ENCODE measurements at places on chromosomes 3 and 15. TPM values are rescaled to one million over a fixed set of nuclear protein-coding genes. Genes with fewer than 3 reads are reported as not detected.

ALDH1A2 gene
- total RNA-seq, result not detected

SCAANT1 gene
- not detected for total RNA-seq

DCLK3 gene
- total RNA-seq, result not detected

PCOLCE2 gene
- total RNA-seq, result 26.5 TPM

ADAMTS9 gene
- total RNA-seq, result 0.15 TPM

GOLGA6A gene
- not detected for total RNA-seq

TM4SF1 gene
- 207 TPM for total RNA-seq

MUC20 gene
- not detected for total RNA-seq

LTF gene
- 0.52 TPM for total RNA-seq

C3orf22 gene
- total RNA-seq, result not detected

- peak; percentile 94 for DNase-seq
Observed at GRCh38 chr15:22866079-22866478, 27.6 kb downstream of the NIPA2 start.

GRCh38 chr15:92623435-92623834 lies 32.1 kb downstream of the FAM174B start:
- no peak for DNase-seq

DNA sequence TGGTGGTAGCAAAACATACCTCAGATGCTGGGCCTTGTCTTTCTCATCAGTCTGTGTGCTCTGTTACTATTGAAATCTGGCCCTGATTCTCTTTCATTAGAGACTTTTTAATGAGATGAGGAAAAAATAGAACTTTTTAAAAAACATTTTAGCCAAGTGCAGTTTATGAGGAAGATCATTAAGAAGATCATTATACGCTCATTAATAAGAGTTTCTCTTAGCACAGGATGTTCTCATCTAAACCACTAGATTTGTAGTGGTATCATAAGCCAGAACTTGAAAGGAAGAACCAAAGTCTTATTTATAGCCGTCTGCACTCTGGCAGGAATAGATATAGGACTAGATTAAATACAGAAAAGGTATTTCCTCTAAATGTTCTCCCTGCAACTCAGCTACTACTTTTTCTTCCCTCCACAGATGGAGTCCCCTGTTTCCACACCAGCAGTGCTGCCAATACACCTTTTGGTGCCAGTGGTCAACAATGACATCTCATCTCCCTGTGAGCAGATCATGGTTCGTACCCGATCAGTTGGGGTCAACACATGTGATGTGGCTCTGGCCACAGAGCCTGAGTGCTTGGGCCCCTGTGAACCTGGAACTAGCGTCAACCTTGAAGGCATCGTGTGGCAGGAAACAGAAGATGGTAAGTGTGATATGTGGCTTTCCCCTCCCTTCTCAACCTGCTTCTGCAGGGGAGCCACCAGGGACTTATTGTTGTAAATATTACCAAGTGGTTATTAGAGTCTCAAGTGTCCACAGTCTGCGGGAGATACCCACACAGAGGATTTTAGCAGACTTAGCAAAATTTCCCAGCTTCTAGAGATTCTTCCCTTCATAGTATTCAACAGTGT lies 152.8 kb downstream of the RBPMS2 start:
- no peak for DNase-seq

DNA sequence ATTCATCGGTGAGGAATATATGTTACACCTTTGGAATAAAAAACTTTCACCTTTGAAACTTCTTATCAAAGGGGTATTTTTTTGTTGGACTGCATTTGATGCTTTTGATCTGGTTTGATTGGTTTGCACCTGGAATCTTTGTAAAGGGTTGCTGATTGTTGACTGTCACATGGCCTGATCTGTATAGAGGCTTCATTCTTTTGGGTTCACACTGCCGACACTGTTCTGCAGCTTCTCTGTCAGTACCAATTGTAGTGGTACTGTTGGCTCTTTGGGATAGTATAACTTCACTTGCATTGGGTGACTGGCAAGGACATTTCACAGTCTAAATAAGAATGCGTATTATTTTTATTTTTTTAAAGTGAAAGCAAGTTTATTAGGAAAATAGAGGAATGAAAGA lies 155.7 kb downstream of the DOCK3 start:
- DNase-seq, result no peak

GRCh38 chr3:153379516-153379915 lies 217.5 kb downstream of the RAP2B start:
- DNase-seq, result no peak

DNA sequence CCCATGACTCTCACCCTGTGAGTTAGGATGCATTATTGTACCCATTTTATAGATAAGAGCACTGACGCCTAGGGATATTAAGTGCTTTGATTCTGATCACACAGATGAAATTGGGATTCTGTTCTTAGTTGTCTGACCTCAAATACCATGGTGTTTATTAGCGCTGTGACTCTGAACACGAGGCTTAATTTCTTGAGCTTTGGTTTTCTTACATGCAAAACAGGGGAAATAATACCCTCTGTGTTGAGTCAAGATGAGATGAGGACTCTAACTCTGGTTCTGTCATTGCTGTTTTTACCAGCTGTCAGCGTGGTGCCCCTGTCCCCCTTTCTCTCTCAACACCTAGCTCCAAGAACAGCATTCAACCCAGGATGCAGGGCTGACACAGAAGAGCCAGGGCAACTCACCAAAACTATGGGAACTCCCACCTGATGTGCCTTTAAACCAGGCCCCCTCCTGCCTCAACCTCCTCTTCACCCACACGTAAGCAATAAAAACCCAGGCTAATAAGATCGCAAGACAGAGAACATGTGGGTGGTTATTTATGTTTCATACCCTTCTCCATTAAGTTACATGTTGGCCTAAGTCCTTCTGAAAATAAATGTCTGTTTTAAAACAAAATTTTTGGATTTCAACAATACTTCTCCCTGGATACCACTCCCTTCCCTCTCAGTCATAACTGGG lies 100.1 kb upstream of the SPATA12 start:
- no peak for DNase-seq

DNA sequence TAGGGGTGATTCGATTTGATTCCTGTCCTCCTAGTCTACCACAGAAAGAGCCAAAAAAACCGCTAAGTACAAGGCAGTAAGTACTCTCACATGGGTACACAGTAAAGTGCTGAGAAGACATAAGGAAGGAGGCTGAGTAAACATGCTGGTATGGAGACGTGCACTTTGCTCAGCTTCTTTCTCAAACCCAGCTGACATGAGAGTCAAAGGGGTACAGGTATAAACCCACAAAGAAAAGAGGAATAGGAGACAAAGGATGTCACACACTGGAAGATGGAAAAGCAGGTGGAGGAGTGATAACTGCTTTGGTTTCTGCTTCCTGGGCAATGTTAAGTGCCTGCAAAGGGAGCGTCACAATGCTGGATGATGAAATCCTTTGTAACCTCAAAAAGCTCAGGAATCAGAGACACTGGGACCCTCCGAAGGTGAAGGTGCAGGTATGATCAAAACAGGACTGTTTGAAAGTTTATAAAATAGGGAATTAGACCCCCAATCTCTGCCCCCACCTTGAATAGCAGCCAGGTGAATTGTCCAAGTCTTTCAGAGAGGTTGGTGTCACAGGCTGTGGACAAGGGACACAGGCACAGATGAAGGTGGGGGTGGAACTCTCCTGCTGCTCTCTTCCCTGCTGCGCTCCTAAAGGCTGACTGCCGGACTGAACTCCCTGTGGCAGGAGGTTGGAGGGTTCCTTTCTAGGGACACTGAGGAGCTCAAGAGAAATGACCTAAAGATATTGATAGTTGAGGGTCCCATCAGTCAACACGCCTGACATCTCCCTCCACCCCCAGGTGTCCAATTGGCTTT lies 101.8 kb downstream of the RAB11A start:
- no peak for DNase-seq

DNA sequence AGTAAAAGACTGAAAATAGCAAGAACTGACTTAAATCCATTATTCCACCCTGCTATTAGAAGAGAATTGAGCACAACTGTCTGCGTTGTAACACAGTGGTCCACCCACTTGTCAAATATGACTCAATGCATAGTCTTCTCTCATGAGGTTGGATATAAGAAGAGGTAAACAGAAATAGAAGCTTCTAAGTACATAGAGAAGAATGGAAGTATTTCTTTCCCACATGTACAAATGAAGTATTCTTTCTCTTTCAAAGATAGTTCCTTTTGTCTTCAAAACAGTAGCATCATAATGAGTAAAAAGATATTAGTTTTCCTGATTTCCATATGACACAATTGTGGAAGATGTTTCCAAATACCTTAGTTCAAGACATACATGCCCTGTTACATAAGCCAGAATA lies 348.6 kb upstream of the CCDC54 start:
- no peak for DNase-seq

GRCh38 chr15:90211440-90212143 lies 10.5 kb downstream of the SEMA4B start:
- peak; percentile 68 for DNase-seq

GRCh38 chr3:154095832-154096421 lies 25.3 kb upstream of the ARHGEF26 start:
- peak; percentile 28 for DNase-seq

DNA sequence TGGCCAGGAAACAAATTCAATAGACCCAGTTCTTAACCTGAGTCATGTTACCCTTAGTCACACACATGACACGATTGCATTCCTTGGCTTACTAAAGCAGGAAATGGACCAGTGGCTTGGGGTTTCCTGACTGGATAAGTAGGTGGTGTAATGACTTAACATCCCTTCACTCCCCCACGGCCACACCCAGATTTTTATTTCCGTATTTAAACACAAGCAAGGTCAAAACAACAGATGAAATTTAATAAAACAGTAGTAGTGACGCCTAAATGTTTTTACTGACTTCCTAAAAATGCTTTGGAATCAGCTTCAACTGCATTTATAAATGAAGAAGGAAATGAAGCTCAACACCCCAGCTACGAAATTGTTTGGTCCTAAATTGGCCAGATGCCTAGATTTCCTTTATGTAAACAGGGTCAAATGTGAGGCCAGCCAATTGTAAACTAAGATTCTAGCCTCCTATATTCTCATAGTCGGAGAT lies 324.3 kb downstream of the CHST2 start:
- DNase-seq, result peak; percentile 99

GRCh38 chr15:26658290-26658689 lies 114.6 kb downstream of the GABRB3 start:
- DNase-seq, result no peak

DNA sequence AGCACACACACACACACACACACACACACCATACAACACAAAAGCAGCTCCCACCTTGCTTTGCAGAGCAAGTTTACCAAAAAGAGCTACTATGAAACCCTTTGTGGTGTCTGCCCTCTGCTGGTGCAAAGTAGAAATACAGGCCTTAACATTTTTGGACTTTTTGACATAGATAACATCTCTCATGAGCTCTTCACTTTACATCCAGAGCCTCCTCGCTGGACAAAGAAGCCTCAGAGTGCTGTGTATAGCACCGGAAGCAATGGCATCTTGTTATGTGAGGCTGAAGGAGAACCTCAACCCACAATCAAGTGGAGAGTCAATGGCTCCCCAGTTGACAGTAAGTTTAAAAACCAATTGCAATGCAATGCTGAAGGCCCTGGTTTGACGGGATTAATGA lies 157.9 kb downstream of the CHL1 start:
- DNase-seq, result peak; percentile 16

DNA sequence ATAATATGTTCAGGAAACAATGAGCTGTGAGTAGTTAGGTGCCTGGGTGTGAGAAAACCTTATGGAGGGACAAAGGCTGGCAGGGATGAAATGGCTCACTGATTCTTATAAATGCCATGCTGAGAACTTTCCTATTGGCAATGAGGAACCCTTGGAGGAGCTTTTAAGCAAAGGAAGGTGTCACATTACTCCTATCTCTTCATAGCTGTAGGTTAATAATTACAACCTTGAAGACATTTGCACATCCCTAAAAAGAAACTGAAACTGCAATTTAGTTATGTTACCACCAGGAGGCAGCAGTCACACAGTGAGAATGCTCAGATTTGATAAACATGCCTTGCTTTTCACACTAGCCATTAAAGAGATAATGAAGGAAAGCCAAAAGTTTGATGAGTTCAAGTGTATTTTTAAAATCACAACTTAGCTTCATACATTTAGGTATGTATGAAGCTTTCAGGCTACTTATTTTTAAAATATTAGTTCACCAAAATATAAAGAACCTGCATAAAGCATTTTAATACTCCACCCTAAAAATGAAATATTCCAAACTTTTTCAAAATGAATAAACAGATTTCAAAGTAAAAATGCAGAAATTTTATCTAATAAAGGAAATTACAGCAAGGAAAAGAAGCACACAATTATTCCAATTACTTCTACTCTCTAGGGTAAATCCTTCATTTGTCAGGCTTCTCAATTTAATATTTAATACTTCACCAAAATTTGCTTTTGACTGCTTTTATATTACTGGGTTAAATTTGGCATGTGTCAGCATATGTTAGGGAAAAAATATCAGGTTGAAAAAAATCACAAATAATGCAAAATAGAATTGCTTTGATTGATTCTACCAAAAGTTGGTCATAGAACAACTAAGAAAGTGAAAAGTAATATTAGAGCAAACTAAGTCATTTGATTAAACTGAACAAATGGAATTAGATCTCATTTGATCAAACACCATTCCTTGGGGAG lies 136.9 kb upstream of the SLC2A2 start:
- DNase-seq, result no peak

GRCh38 chr15:63553388-63553791 lies 43.8 kb upstream of the FBXL22 start:
- peak; percentile 92 for DNase-seq

DNA sequence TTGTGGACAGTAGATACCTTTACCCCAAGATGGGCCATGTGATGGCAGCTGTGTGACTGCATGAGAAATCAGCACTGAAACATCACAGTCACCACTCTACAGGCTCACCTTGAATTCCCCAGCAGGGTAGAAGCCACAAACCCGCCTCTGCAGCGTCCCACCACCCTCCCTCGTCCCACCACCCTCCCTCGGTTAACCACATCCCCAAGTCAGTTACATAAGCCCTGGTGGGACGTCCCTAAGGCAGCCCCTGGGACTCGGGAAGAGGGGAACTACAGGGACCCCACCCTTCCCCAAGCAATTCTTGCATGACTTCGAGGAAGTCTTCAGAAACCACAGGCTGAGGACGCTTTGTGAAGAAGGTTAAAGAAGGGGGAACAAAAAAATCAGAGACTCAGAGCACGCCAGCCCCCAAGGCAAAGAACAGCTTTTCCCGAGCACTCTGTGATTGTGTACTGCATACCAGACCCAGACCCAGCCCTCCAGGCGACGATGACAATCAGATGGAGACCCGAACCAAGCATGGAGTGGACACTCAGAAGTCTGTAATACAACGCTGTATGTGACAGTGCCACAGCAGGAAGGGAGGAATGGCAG lies 60.5 kb downstream of the SH3BP5 start:
- no peak for DNase-seq

- DNase-seq, result no peak
Observed at GRCh38 chr15:86312486-86312885, 232.8 kb downstream of the AGBL1 start.

DNA sequence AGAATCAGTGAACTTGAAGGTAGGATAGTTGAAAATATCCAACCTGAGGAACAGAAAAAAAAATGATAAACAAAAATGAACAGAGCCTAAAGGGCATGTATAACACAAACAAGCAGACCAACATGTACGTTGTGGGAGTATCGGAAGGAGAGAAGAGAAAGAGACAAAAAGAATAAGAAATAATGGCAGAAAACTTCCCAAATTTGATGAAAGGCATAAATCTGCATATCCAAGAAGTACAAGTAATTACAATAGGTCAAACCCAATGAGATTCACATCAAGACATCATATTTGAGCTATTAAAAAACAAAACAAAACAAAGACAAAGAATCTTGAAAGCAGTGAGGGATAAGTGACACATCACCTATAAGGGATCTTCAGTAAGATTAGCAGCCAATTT lies 38.1 kb upstream of the ATP13A5 start:
- DNase-seq, result no peak

All from M059J (cell line).